ENCODE measurements at places on chromosomes 4 and X. TPM values are rescaled to one million over a fixed set of nuclear protein-coding genes. Genes with fewer than 3 reads are reported as not detected.

SPANXA1 gene
- not detected for total RNA-seq

C4orf36 gene
- total RNA-seq: 0.67 TPM

PCSK1N gene
- 13.8 TPM for total RNA-seq

MYOZ2 gene
- 0.63 TPM for total RNA-seq

ZXDA gene
- total RNA-seq: 5.5 TPM

AFM gene
- not detected for total RNA-seq

LYAR gene
- 8.2 TPM for total RNA-seq

HSPA4L gene
- 10.2 TPM for total RNA-seq

TEX13D gene
- total RNA-seq: not detected

NAP1L3 gene
- total RNA-seq: 1.4 TPM

TEX13C gene
- total RNA-seq: not detected

CT55 gene
- total RNA-seq: not detected

FAM184B gene
- 0.61 TPM for total RNA-seq

CSAG2 gene
- total RNA-seq: not detected

POU3F4 gene
- total RNA-seq: not detected

STOX2 gene
- total RNA-seq: 2.7 TPM

SYTL5 gene
- total RNA-seq: 11.5 TPM

OPHN1 gene
- 7.6 TPM for total RNA-seq

FNIP2 gene
- 94.1 TPM for total RNA-seq

OCIAD2 gene
- total RNA-seq: 67.1 TPM

PCDH7 gene
- 10.6 TPM for total RNA-seq

TCEANC gene
- total RNA-seq: 4.0 TPM

ERCC6L gene
- 2.6 TPM for total RNA-seq

PDHA2 gene
- total RNA-seq: not detected
